Smooth muscle cell of the umbilical artery (primary cell): ENCODE measurements at places on chromosomes 2 and 18. TPM values are rescaled to one million over a fixed set of nuclear protein-coding genes. Genes with fewer than 3 reads are reported as not detected.

Gene IL37
- not detected in 2 replicates for total RNA-seq

Gene POTEJ
- total RNA-seq: not detected in 2 replicates

Gene TEX44
- total RNA-seq: not detected in 2 replicates

Gene ERFE
- 0.65 TPM in 1 of 2 replicates, not detected in the other for total RNA-seq

Gene MTCL1
- 28.5 and 67.3 TPM in 2 replicates for total RNA-seq

Gene PLGLB2
- 0.30 and 2.1 TPM in 2 replicates for total RNA-seq
